Astrocyte of the spinal cord (primary cell): ENCODE measurements at places on chromosomes 4 and X.
A peak's percentile ranks its signal among the peaks of the same experiment; 100 is the strongest.

DNA sequence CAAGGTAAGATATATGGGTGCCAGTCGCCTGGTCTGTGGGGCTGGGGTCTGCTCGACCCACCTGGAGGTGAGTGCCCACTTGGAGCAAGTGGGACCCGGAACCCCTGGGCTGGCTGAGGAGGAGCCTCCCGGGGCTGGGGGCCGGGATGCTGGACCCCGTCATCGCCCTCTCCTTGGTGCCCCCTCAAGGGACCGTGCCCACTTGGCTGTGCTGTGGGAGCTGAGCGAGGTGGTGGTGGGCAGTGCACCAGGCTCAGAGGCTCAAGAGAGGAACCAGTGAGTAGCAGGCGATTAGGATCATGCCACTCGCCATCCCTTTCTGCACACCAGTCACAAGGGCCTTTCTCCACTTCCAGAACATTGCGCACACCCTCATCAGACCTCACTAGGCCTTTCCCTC lies 203.8 kb upstream of the PSAPL1 start:
- no peak for DNase-seq

DNA sequence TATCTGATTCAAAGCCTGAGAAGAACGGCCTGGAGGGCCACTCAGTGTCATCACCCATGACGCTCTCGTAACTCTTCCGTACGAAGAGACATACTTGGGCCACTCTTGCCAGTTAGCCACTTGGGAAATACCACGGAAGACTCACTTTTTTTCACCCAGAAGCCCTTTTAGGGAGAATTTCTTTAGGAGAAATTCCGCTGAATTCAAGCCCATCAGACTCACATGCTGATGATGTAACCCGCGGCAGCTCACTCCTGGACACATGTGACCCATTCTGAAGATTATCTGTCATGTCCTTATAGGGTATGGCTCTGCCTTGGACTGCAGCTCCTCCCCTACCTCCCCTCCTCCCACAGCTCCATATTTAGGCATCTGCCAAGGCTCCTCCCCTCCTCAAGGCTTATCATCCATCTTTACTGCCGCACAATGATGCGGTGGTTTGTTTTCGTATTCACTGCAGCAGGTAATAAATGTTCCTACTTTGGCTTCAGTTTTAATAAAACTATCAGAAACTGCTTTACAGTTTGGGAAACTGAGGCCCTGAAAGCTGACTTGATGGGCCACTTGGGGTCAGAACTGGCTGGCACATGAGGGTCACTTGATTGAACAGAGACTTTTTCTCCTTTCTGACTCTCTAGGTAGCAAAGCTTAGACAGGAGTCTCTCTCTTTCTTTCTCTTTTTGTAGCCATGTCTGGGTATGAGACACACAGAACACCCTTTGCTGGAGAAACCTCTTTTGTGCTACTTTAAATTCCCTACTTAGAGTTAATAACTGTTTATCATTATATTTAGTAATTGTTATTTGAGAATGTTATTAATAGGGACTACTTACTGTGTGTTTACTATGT lies 42.1 kb downstream of the RHOH start:
- no peak for DNase-seq

- no peak for DNase-seq
Observed at GRCh38 chr4:149498246-149498645, 317.4 kb downstream of the IQCM start.

DNA sequence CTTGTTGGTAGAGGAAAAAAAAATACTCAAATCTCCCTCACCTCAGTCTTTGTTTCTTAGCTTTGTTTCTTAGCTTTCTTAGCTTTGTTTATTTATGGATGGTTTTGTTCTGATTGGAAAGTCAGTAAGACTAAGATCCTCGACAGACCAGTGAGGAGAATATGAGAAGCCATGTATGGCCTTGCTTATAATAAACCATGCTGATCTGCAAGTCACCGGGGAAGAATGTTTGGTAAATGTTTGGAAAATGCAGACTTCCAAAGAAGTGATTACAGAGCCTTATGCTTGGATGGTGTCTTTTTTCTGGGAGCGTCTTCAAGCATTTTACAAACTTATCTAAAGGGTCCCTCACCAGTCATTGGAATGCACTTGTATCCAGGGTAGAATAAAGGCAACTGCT lies 90.1 kb upstream of the NOCT start:
- no peak for DNase-seq

DNA sequence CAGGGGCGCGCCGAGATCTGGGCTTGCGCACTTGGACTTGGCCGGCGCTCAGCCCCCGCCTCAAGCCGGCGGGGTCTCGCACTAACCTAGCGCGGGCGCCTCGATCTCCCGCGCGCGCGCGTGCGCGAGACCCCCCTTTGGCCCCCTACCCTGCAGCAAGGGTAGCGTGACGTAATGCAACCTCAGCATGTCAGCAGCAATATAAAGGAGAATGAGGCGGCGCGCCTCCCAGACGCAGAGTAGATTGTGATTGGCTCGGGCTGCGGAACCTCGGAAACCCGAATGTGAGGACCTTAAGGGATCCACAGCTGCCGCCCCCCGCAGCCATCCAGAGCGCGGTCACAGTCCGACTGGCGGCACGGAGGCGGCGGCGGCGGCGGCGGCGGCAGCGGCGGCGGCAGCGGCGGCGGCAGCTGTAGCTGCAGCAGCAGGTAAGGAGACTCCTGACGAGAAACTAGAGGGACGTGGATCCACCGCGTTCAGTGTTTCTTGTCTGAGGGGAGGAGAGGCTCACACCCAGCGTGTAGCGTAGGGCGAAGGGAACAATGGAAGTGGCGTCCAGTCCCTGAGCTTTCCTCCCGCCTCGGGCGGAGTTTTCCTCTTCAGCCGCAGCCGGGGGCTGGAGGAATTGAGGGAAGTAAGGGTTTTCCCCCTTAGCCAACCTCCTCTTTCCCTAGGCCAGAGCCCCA lies at the start of the genes SATL1 and ZNF711:
SATL1 (minus strand) TSS at position 19 of the 689 bp plus-strand sequence. CDS start 134,811 bp downstream, outside the sequence.
ZNF711 (plus strand) TSS at position 231 of the 689 bp plus-strand sequence. CDS start 3,582 bp downstream, outside the sequence.
- peak; percentile 76 for DNase-seq

GRCh38 chr4:169099771-169100180 lies 89.7 kb upstream of the CBR4 start:
- DNase-seq, result peak; percentile 93

DNA sequence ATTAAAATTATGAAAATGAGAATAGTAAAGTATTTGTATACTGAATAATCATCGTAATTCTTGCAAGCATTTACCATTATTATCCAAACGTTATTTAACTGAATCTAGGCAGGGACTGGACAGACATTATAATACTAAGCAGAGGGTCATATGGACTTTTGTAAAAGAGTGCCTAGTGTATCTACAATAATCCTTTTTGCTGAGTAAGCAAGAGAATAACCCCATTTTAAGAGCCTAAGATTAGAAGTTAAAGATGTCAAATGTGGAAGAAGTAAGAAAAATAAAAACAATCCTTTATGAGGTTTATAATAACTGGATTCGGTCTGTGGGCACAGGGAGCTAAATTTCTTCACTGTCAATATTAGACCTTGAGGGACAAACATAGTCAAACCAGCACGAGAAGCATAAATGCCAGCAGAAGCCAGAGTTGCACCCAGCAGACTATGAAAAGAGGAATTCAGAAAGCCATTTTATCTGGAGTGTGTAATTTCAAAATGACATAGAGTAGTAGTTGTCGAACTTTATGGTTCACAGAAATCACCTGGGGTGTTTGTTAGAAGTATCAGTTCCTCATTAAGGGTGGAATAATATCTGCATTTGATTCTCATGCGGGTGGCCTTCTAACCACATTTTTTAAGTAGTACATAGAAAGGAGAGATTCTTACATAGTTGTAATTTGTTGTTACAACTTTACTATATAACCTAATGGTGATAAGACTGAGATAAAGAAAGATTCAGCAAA lies 39.7 kb upstream of the DCLK2 start:
- no peak for DNase-seq

- peak; percentile 10 for DNase-seq
Observed at GRCh38 chr4:137559801-137560200, 27.5 kb upstream of the PCDH18 start.

- no peak for DNase-seq
Observed at GRCh38 chr4:171281359-171281758, 531.8 kb upstream of the GALNTL6 start.

- DNase-seq, result no peak
Observed at GRCh38 chr4:153560908-153561307, 94.7 kb downstream of the TMEM131L start.

DNA sequence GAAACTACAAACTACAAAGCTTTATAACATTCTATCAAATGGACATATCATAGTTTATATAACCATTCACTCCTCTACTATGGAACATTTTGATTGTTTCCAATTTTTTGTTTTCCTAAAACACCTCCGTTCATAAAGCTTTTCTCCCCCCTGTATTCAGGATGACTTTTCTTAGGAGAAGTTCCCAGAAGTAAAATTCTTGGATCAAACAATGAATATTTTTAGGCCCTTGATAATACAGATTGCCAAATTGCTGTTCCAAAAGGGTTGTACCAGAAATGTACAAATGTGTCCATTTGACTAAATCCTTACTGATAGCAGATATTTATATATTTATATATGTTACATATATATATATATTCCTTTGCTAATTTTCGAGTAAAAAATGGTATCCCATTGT lies 77.8 kb downstream of the GPC3 start:
- no peak for DNase-seq

DNA sequence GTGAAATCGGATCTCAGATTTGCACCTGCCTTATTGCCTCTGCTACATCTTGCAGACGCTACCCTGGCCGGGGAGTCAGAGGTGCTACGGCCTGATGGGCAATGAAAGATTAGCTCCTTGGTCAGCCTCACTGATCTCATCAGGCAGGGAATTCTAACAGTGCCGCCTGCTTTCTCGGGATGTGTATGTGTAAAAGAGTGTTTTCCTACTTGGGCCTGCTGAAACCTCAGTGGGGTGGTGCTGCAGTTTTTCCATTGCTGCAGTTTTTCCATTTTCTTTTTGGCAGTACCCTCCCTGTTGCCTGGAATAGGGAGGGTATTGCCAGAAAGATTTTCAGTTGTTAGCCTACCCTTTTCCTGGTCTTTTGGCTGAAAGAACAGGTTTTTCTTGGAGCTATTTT lies 117.5 kb downstream of the CDKL5 start:
- DNase-seq, result no peak

DNA sequence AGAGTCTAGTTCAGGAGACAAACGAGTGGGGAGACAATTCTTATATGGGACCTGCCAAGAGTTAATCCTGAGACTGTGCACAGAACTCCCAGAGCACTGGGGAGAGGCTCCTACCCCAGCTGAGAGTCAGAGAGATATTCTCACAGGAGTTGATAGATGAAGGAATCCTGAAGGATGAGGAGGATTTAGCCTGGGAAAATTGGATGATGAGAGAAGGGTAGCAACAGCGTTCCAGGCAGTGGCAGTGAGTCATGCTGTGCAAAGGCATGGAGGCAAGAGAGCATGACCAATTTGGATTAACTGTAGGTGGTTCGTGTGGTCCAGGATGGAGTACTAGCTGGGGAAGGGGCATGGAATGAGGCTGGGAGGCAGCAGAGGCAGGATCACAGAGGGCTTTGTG lies 318.6 kb downstream of the LDB2 start:
- peak; percentile 34 for DNase-seq

GRCh38 chr4:183441276-183441675 lies 3.2 kb upstream of the CDKN2AIP start:
- DNase-seq, result no peak

GRCh38 chr4:181688872-181689271 lies 554.3 kb upstream of the TENM3 start:
- peak; percentile 52 for DNase-seq

- DNase-seq, result no peak
Observed at GRCh38 chrX:78314561-78314960, 12.8 kb downstream of the CYSLTR1 start.

GRCh38 chr4:55524844-55525571 lies 21.7 kb downstream of the CLOCK start:
- peak; percentile 38 for DNase-seq

GRCh38 chr4:140703463-140703862 lies 52.7 kb downstream of the TBC1D9 start:
- DNase-seq, result peak; percentile 48

- DNase-seq, result no peak
Observed at GRCh38 chr4:72255269-72255668, 223.5 kb downstream of the NPFFR2 start.

- no peak for DNase-seq
Observed at GRCh38 chrX:3142259-3143042, 101.2 kb downstream of the ARSF start.

DNA sequence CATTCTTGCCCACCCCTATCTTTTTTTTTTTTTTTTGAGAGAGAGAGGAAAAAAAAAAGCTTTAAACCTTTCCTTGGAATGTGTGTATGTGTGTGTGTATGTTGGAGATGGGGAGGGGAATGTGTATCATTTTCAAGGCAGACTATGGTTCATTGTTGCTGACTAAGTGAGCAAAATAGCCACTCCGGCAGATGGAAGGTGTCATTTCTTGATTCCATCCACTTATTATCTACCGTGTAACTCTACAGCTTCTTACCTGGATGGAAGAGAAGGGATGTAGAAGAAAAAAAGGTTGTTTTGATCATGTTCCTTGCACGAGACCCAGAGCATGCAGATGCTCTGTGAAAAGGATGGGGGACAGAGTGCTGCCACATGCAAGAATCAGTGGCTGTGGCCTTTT lies 5.9 kb upstream of the GK2 start:
- DNase-seq, result no peak

GRCh38 chr4:79763486-79764075 lies 309.4 kb downstream of the ANTXR2 start:
- DNase-seq, result no peak

DNA sequence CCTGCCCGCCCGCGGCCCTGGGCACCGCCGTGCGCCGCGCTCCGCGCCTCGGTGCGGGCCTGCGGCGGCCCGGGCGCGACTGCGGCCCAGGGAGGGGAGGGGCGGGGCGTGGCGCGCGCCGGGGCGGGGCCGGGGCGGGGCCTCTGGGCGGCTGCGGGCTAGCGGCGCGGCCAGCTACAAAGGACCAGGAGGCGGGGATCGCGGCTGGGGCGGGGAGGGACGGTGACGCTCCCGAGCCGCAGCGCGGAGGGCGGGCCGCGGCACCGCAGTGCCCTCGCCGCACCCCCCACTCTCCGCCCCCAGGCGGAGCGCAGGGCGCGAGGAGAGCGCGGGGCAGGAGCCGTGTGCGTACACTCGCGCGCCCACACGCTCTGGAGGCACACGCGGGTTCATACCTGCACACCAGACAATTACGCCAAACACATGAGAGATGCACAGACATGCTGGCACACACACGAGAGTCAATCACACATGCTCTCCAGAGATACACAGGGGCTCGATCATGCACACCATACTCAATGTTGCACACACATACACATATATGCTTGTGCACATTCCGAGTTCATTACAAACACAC lies at the start of gene CRMP1:
CRMP1 (minus strand) TSS at position 83 of the 577 bp plus-strand sequence. CDS start 117 bp downstream, outside the sequence.
- no peak for DNase-seq

DNA sequence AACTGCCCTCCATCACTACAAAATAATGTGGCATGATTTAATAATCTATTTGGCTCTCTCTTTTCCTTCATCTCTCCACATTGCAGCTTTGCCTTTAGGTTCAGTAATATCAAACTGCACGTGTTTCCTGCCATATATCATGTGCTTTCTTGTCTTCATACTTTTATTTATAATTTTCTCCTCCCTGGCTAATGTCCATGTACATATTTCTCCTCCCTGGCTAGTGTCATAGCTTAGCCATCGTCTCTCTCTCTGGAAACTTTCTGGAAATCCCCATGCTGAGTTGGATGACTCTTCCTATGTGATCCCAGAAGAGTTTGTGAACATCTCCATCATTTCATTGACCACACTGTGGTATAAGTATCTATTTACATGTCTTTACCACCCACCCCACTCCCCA lies 21.3 kb upstream of the PDGFC start:
- DNase-seq, result no peak
